ENCODE measurements at places on chromosomes 3 and 15. TPM values are rescaled to one million over a fixed set of nuclear protein-coding genes. Genes with fewer than 3 reads are reported as not detected.

CDCP1 gene
- 2.3 TPM for polyA plus RNA-seq

SNX33 gene
- 11.3 TPM for polyA plus RNA-seq

PRR20G gene
- polyA plus RNA-seq: 0.27 TPM

CHRNA7 gene
- polyA plus RNA-seq: 1.1 TPM

HRG gene
- polyA plus RNA-seq: 0.02 TPM

SCN11A gene
- 0.59 TPM for polyA plus RNA-seq

FES gene
- polyA plus RNA-seq: 19.4 TPM

TERC gene
- not detected for polyA plus RNA-seq

LDHAL6B gene
- polyA plus RNA-seq: not detected

ITIH1 gene
- 3.4 TPM for polyA plus RNA-seq

AMIGO3 gene
- 2.0 TPM for polyA plus RNA-seq

GNAT1 gene
- polyA plus RNA-seq: 0.05 TPM

CPB1 gene
- polyA plus RNA-seq: 0.71 TPM

PLA2G4E gene
- polyA plus RNA-seq: 0.62 TPM

ATP2C1 gene
- polyA plus RNA-seq: 60.2 TPM

TMCO5A gene
- polyA plus RNA-seq: 0.27 TPM

CNTN6 gene
- not detected for polyA plus RNA-seq

TTLL13 gene
- polyA plus RNA-seq: 0.32 TPM

GOLGA6L9 gene
- 19.2 TPM for polyA plus RNA-seq

RTP3 gene
- polyA plus RNA-seq: 0.07 TPM

HPS3 gene
- polyA plus RNA-seq: 26.3 TPM
